Epithelial cell of esophagus (primary cell): ENCODE measurements at places on chromosomes 5 and 9.

GRCh38 chr5:95086927-95087815 is 197.7 kb downstream of the MCTP1 start:
- no peak for DNase-seq

DNA sequence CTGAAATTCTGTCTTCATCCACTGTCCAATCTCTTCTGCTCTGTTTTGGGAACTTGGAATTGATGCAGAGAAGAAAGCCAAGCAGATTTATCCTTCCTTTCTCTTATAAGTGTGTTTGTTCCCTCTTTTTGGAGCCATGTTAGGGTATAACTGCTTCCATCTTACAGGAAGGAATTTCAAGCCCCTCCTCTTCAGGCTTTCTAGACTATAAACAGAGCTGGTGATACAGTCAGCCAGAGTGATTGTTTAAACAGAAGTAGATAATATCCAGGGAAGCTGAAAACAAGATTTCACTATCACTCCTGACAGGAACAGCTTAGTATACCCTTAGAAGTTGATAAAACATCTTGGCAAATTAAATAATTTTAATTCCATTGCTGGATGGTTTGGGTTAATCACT is 102.1 kb upstream of the DMRT1 start:
- DNase-seq = no peak

DNA sequence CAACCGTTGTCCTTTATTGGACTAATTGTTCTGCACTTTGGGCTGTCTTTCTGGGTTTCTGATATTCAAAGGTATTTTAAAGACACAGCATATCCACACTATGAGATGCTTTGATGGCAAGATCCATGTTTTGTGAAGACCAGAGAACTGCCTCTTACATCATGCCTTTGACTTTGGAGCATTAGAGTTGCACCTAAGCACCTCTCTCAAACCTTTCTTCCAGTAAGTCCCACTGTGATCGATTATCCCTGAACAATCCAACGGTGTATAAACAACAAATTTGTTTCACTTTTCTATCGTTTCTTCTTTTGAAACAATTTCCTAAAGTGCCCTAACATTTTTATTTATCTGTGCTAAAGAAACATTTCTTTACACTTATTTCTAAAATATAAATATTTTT is 144.4 kb downstream of the KCTD16 start:
- DNase-seq = no peak

GRCh38 chr9:127014216-127014909 is 99.8 kb downstream of the RALGPS1 start:
- DNase-seq = no peak

DNA sequence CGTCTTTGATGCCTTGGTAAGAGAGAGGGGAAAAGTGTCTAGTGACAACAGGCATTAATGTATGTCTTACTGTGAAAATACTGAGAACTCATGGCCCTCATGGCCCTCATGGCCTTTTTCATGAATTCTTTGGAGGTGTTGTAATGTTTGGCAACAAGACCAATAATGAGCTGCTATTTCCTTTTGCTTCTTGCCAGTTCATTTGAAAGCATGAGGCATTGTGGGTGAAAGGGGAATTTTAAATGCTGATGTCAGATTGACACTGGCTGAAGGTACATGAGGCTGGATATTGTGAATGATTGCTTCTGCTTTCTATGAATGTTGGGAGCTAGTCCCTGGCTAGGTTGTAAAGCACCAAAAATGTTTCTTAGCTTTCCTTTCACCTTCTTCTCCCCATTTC is 79.2 kb downstream of the DOCK2 start:
- DNase-seq = peak; percentile 73

- peak; percentile 66 for DNase-seq
Measured at GRCh38 chr9:101387871-101388506, 3.2 kb upstream of the BAAT start.

DNA sequence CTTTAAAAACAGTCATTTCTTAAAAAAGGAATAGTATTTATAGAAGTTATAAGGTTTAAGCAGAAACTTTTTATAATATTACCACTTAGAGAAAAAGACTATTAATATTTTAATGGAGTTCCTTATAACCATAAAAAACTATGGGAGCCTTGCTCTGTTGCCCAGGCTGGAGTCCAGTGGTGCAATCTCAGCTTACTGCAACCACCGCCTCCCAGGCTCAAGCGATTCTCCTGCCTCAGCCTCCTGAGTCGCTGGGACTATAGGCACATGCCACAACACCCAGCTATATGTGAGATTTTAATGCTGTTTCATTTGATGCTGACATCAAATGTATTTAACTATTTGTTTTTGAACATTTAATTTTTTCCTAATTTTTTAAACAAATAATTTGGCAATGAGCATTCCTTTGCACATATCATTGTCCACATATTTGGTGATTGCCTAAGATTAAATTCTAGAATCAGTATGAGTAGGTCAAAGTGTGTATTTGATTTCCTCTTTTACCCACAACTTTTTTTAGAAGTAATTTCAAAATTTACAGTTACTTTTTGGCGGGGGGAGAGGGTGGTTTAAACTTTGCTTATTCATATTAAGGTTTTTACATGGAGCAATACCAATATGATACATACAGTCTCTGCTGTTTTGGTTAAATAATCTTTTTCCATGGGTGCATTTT is 235.5 kb downstream of the ARHGEF28 start:
- DNase-seq = no peak

GRCh38 chr5:28954074-28954473 is 1915.7 kb upstream of the CDH9 start:
- DNase-seq = no peak

DNA sequence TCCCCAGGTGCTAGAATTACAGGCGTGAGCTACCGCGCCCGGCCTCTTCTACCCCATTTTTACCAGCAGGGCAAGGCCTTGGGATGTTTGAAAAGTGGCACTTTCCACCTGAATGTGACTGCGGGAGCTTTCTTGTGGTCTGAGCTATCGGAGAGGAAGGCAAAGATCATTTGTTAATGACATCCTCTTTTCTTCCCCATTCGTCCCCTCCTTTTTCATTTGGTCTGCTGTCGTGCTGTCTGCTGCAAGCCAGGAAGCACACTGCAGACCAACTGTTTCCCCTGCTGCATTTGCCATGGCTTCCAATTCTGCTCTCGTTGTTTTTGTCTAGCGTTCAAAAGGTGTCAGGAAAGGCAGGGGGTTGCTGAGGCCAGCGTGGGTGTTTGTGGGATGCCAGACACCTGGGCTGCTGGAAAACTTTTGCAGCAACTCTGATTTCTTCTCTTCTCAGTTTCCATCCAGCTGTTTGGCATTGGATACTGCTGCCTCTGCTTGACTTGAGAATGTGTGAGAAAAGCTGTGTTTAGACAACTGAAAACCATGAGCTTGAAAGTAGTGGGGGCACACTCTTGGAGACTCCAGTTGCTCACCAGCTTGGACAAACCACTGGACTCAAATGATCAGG is 196.4 kb upstream of the MSX2 start:
- no peak for DNase-seq

DNA sequence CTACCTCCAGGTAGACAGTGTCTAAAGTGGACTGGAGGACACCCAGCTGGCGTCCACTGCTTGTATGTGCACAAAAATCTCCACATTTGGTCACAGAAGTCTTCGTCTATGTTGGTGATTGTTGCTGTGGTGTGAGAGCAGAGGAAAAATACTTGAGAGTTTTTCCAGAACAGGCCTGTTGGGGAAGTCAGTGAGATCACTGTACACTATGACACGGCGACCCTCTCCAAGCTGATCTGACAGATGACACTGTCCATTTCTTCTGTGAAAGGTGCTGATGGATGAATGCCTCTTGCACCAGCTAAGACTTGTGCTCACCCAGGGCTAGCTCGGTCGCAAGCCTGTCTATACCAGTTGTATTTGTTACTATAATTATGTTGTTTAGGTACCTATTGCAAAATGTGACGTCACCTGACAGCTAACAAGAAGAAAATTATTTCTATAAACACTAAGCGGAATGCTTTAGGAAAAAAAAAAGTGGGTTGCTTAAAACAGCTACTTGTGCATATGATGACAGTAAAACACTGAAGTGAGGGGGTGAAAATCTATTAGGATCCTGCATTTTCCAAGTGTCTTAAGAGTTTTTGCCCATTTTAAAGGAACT is 142.3 kb downstream of the ROR2 start:
- no peak for DNase-seq
